ENCODE measurements at places on chromosomes 2 and 18. TPM values are rescaled to one million over a fixed set of nuclear protein-coding genes. Genes with fewer than 3 reads are reported as not detected.

RETSAT gene
- total RNA-seq: 108 TPM

IL36G gene
- 41.4 TPM for total RNA-seq

PDCD1 gene
- 0.24 TPM for total RNA-seq

CFAP65 gene
- under 0.01 TPM for total RNA-seq

INPP1 gene
- total RNA-seq: 6.0 TPM

Data from tracheal epithelial cell (primary cell).